ENCODE measurements at places on chromosomes 16 and 17.

DNA sequence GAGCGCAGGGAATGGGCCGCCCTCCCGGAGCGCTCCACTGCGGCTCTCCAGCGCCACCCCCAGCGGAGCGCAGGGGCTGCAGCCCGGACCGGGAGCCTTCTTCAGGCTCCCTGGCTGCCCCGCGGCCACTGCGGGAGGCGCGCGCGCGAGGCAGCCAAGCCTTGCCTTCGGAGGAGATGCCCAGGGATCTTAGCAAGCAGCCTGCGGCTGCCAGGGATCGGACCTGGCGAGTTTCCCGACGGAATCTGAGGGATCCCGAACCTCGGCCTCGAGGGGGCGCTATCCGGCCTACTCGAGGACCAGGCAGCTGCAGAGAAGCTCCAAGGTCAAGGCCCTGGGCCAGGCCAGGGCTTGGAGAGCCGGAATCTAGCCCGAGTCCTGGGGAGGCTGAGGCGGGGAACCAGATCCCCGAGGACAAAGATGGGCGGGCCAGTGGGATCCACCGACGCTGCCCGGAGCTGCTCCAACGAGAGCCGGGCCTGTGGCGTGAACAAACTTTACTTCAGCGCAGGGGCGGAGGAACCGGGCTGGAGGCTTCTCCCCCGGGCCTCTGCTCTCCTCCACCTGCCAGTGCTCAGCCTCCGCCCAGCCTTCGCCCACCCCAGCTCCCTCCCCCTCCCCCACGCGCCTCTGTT lies at the start of gene IRX6:
IRX6 (plus strand) TSS at position 567 of the 635 bp plus-strand sequence. CDS start 889 bp downstream, outside the sequence.
- no peak for DNase-seq

- DNase-seq: no peak
Measured at GRCh38 chr16:73610605-73611156, 562.8 kb upstream of the ZFHX3 start.

DNA sequence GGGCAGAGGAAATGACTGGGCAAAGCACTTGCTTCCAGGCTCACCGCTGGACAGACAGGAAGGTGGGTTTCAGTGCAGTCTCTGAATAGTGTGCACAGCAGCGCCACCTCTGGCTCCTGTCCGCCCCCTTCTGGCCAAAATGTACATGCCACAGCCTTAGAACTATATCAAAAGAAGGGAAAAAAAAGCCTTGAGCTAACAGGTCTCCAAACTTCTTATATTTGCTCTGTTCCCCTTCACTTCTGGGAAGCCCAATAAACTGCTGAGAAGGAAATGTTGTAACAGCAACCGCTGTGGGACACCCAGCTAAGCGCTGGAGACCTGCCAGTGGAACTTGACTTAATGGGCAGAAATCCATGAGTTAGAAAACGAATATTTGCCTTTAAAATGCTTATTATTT lies 17.5 kb downstream of the COG7 start:
- DNase-seq: peak; percentile 7

- no peak for DNase-seq
Measured at GRCh38 chr17:4573669-4574068, 10.7 kb upstream of the SMTNL2 start.

DNA sequence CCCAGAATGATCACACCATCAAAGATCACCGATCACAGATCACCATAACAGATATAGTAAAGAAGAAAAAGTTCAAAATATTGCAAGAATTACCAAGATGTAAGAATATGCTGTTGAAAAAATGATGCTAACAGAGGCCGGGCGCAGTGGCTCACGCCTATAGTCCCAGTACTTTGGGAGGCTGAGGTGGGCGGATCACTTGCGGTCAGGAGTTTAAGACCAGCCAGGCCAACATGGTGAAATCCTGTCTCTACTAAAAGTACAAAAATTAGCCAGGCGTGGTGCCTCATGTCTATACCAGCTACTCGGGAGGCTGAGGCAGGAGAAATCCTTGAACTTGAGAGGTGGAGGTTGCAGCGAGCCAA lies 53.2 kb downstream of the CPPED1 start:
- no peak for DNase-seq

DNA sequence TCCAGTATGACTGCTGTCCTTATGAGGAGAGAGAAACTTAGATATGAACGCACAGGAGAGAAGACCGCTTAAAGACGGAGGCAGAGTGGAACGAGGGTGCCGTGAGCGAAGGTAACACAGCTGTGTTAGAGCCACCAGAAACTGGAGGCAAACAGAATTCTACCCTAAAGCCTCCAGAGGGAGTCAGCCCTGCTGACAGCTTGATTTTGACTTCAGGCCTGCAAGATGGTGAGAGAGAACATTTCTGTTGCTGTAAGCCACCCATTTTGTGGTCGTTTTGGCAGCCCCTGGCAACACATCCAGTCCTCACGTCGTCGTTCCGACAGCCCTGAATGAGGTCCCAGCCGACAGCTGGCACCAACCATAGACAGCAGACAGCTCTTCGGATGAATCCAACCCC lies 2.8 kb upstream of the SPATA2L start:
- DNase-seq: no peak

- DNase-seq: no peak
Measured at GRCh38 chr16:16019488-16019887, 70.1 kb downstream of the ABCC1 start.

GRCh38 chr17:81599719-81600486 lies 37.0 kb downstream of the NPLOC4 start:
- no peak for DNase-seq

- DNase-seq: no peak
Measured at GRCh38 chr16:20107083-20107482, 33.4 kb upstream of the GPR139 start.

GRCh38 chr17:49260011-49260816 lies 29.6 kb upstream of the PHOSPHO1 start:
- DNase-seq: no peak

DNA sequence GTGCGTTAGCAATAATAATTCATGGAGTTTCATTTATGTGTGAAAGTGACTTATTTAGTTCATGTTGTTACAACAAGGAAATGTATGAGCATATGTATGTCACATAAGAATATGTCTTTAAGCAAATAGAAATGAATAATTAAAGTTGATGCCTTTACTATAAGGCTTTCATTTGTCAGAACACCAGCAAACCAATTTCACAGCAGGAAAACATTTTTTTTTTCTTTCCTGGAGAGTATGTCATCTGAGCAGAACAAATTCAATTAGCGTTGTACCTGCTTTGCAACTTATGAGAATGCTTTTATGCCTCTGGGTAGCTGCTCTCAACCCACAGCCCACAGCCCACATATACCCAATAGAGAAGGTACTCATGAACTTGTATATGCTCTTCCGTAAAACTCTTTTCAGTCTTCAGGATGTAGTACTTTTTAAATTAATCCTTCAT lies 26.3 kb upstream of the APOH start:
- no peak for DNase-seq

- DNase-seq: no peak
Measured at GRCh38 chr17:50373705-50374104, 676 bp downstream of the EME1 start.

DNA sequence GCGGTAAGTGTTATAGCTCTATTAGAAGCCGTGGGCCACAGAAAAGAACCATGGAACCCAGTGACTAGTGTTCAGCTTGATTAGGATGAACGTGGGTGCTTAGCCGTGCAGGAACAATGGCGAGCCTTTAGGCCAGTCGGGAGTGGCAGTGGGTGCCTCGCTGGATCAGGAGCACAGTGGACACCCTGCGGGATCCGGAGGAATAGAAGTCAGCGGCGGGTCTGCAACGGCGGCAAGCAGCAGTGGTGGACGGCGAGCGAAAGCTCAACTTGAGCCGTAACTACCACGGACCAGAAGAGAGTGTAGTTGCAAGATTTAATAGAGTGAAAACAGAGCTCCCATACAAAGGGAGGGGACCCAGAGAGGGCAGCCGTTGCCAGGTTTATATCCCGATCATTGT lies 37.3 kb upstream of the CDH15 start:
- no peak for DNase-seq

- DNase-seq: no peak
Measured at GRCh38 chr16:19805459-19806162, 79.0 kb downstream of the GPRC5B start.

DNA sequence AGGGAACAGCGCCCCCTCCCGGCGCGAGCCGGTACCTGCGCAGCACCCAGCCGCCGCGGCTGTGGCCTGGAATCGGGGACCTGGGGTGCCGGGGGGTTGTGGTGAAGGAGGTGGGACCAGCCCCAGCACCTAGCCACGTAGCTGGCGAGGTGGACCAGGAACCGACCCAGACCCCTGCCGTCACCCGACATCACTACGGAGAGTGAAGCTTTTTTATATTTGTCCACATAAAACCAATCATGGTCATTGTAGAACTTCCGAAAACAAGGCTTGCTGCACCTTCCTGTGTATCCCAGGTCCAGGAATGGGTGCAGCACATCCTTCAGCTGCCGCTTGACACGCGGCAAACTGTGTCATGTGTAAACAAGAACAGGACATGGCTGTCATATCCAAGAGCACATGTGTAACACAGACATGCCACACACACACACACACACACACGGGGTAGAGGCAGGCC lies 1.3 kb downstream of the HBQ1 start:
- DNase-seq: no peak

GRCh38 chr17:35117984-35118383 lies 1.7 kb downstream of the RAD51D start:
- DNase-seq: no peak

GRCh38 chr16:53503991-53504663 lies 1.1 kb upstream of the AKTIP start:
- DNase-seq: no peak

DNA sequence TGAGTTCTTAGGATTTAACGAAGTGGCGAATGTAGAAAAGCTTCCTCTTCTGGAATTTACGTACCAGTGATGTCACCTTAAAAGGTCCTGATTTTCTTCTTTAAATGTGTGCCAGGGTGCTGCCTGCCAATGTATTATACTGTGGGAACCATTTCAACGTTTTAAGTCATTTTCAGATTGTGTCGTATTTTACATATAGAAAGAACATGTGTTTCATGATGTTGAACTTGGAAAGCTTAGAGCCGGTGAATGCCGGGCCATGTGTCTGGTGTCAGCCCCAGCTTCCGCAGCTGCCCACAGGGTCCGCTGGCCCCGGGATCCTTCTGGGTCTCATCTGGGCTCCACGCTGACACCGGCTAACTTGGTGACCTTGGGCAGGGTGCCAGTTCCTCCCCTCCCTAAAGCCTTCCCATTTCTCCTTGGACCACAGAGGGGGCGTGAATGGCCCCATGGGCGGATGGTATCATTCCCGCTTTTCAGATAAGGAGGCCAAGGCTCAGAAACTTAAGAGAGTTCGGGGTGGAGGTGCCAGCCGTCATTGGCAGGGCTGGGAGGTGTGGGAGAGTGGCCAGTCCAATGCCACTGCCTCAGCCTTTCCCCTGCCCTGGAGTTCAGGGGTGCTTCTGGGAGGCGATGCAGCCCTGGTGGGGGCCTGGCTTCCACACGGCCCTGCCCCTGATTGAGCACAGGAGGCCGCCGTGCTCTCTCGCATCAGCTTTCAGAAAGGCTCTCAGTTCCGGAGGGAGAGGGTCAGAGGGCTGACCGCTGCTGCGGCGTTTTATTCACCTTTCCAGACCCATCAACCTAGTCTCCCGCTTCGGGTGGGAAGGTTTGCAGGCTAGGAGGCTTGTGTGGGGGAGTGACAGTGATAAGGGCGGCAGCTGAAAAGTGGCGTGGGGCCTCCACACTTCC lies 68.8 kb upstream of the CIBAR2 start:
- DNase-seq: no peak

GRCh38 chr16:81137754-81138153 lies 41.6 kb upstream of the GCSH start:
- DNase-seq: no peak

DNA sequence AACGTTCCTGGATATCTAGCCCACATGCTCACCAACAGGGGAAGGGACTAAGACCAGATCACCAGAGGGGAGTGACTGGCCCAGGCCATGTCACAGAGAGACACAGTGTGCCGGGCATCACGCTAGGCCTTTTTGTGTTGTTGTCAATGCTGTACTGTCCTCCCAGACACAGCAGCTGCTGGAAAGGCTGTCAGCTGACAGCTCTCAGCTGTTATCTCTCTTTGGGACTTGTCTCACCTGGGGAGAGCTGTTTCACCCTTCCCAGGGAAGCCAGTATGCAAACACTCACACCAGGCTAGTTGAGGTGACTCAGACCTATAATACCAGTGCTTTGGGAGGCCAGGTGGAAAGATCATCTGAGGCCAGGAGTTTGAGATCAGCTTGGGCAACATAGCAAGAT lies 19.4 kb downstream of the UNC45B start:
- no peak for DNase-seq

- DNase-seq: no peak
Measured at GRCh38 chr17:80253631-80254395, 6.8 kb upstream of the RNF213 start.

GRCh38 chr16:9151074-9151473 lies 59.6 kb downstream of the HAPSTR1 start:
- no peak for DNase-seq

- no peak for DNase-seq
Measured at GRCh38 chr16:79899316-79899715, 298.8 kb upstream of the MAF start.

GRCh38 chr17:77690271-77691161 lies 268.0 kb upstream of the TNRC6C start:
- DNase-seq: no peak

DNA sequence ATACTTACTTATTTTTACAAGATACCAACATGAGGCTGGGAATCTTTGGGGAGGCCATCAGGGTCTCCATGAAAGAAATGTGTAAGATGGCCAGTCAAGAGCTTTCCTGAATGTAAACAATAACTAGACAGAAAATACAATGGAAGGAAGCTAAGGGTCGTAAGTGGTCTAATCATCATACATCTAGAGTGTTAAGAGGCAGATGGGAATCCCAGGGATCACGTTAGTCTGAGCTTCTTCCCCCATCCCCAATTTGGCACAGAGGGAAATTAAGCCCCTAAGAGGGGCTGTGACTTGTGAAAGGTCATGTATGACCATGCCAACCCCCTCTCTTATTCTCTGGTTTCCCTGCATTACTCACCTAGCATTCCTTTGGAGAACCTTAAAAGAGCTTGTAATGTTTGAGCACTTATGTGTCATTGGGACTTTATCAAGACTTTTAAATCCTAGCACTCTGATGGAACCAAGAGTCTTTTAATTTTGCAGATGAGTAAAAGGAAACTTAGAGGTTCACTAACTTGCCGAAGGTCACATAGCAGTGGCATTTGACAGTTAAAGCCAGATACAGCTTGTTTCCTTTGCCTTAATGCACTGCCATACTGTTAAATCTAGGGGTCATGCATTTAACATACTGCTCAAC lies 46.1 kb downstream of the DCUN1D3 start:
- DNase-seq: no peak

- no peak for DNase-seq
Measured at GRCh38 chr17:15479703-15480102, 12.3 kb upstream of the CDRT4 start.

GRCh38 chr17:48456589-48456988 lies 26.6 kb upstream of the SKAP1 start:
- DNase-seq: no peak

DNA sequence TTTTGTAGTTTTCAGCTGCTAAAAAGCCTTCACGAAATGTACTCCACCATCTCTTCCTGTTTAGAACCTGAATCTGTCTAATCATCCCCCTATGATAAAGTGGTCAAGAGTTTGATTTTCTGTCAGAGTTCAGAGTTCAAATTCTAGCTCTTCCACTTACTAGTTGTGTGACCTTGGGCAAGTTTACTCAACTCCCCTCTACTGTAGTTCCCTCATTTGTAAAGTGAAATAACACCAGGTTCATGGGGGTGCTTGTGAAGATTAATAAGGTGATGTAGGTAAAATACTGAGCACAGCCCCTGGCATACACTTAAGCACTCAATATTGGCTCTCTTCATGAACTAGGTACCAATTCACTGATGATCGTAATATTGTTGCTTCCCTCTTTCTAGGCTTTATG lies 1.2 kb upstream of the CDC6 start:
- DNase-seq: no peak

Data from amygdala (tissue), 56 donors.